Stimulated activated CD4-positive, alpha-beta T cell treated with anti-CD3 and anti-CD28 coated beads, Interleukin-12 subunit alpha, Interleukin-12 subunit beta, amount 100 ng/mL, for 48 hours (primary cell): ENCODE measurements at places on chromosomes 13 and 19.

- DNase-seq = no peak
Measured at GRCh38 chr19:19410553-19411550, 5.4 kb downstream of the GATAD2A start.

GRCh38 chr13:109844396-109844795 is 58.0 kb upstream of the IRS2 start:
- no peak for DNase-seq

- no peak for DNase-seq
Measured at GRCh38 chr13:42113478-42113877, 65.0 kb downstream of the DGKH start.

GRCh38 chr19:46294494-46294893 is 2.3 kb upstream of the HIF3A start:
- no peak for DNase-seq

GRCh38 chr19:30206187-30206586 is 166.0 kb upstream of the ZNF536 start:
- DNase-seq = no peak

GRCh38 chr13:99436686-99437416 is 64.4 kb upstream of the TM9SF2 start:
- DNase-seq = peak; percentile 97

- DNase-seq = no peak
Measured at GRCh38 chr13:44758630-44759383, 182.7 kb upstream of the TSC22D1 start.

DNA sequence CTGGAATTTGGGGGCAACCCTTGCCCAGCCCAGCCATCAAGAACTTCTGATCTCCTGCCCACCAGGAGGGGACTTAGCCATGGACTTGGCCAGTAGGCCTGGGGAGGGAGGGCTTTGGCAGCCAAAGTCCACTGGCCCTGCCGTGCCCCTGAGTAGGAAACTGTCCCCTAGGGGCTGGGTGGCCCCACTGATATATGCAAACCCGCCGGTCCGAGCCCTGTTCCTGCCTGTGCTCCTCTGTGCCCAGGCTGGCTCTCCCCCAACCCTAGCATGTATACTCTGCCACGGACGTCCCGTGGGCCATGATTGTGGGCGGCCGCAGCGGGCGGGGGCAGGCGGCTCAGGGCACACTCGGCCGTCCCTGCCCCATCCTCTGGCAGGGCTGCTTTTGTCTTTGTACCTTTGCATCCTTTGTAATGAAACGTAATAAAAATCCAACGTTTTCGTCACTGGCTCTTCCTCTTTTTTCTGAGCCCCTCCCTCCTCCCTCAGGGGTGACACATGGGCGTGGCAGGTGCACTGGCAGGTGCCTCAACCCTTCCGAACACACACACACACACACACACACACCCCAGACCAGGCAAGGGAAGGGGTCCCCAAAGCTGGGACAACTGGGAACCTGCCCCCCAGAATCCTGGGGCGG is 9.1 kb downstream of the COMP start:
- DNase-seq = no peak

DNA sequence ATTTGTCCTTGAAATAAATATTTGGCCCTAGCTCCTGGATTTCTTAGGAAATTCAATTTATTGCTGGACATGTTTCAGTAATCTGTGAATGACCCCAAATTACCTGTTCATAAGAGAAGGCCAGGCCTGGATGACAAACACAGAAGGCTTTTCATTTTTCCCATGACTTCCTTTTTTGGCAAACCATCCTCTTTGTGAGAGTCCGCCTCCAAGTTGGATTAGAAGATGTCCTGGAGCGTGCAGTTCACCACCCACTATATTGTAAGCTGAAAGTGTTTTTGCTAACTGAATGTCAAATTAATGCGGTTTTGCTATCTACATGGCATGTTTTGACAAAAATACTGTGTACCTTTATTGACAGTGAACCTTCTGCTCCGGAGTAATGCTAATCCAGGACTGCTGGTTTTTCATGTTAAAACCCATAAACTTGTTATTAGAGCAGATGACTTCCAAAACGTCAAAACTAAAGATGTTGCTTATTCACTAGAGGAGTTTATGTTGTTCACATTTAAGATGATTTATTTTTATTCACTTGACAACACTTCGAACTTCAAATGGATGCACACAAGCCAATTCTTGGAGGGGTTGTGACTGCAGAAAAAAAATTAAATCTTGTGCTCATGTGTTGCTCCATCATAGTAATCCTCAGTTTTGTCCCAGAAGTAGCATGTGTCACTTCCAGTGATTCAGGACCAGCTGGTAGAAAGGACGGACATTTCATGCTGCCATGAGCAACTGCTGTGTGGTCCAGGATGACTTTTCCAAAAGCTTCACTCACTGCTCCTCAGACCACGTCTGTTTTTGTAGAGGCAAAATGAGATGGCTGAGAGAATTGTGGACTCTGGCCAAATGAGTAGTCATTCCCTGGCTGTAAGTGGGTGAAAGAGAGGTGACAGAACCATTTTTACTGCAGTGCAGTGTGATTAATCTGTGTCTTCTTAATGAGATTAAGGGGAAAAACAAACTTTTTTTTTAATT is 71.0 kb downstream of the ITGBL1 start:
- DNase-seq = no peak

DNA sequence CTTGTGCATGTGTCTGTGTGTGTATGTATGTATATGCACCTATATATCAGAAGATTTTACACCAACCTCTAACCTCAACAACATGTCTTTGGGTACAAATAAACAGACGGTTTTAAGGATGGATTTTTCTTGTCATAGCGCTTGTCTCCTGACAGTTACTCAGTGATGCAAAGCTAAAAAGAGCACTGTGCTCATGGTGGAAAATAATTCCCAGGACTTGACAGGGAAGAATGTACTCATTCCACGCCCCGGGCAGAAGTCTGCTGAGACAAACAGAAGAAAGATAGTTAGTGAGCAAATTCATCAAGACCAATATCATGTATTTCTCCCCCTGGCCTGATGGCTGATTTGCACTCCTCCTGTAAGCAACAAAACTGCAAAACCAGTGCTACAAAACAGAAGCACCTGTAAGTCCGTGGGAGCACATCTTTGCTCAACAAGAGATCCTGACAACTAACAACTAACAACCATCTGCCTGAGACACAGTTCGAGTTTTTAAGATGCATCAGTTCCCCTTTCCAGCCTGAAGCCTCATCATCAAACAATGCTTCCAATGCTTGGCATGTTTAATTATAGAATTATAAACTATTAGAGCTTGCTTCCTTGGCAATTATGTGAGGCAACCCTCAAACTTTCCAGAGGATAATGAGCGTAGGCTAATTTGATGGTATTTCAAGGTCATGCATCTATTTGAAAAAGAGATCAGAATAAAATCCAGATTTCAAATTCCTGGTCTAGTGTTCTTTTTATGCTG is 812.7 kb upstream of the MIR17HG start:
- DNase-seq = no peak

- no peak for DNase-seq
Measured at GRCh38 chr13:67752759-67753158, 522.6 kb upstream of the PCDH9 start.

DNA sequence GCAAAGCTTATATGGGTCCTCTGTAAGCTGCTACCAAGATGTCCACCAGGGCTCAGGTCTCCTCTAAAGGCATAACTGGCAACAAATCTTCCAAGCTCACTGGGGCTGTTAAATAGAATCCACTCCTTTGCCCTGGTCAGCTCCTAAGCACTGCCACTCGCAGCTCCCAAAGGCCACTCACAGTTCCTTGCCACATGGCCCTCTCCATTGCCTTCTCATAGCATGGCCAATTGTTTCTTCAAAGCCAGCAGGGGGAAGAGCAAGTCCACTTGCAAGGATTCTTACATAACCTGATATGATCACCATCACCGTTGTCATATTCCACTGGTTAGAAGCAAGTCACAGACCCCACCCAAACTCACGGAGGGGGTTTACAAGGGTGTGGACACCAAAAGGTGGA is 199.5 kb downstream of the SUCLA2 start:
- no peak for DNase-seq

DNA sequence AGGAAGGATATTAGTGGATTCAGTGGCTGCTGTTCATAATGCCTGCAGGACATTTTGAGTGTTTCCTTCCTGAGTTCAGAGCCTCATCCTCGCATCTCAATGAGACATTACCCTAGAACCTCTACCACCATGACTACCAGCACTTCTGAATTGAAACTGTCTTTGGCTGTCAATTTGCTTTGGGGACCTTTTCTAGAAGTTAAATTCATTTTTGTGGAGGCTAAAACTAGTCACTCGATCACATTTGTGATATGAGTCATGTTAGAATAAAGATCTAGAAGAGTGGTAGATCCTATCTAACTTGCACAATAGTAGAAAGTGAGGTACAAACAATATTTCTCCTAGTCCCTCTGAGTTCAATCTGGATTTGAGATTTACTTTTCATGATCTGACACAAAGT is 124.9 kb downstream of the KCNRG start:
- no peak for DNase-seq

- DNase-seq = no peak
Measured at GRCh38 chr13:41352935-41353840, 42.1 kb downstream of the NAA16 start.

GRCh38 chr19:55133639-55134444 is 15.2 kb downstream of the TNNT1 start:
- no peak for DNase-seq

GRCh38 chr13:46354156-46355087 is 32.6 kb downstream of the RUBCNL start:
- peak; percentile 40 for DNase-seq

- no peak for DNase-seq
Measured at GRCh38 chr13:35732565-35732964, 256.1 kb upstream of the MAB21L1 start.
